RCC 7860 (cell line): ENCODE measurements at places on chromosomes 7 and 10.

GRCh38 chr7:78585980-78586379, 787.4 kb downstream of the PHTF2 start:
- DNase-seq, result no peak

- no peak for DNase-seq
Measured at GRCh38 chr7:2655870-2656614, 24.3 kb downstream of the TTYH3 start.

DNA sequence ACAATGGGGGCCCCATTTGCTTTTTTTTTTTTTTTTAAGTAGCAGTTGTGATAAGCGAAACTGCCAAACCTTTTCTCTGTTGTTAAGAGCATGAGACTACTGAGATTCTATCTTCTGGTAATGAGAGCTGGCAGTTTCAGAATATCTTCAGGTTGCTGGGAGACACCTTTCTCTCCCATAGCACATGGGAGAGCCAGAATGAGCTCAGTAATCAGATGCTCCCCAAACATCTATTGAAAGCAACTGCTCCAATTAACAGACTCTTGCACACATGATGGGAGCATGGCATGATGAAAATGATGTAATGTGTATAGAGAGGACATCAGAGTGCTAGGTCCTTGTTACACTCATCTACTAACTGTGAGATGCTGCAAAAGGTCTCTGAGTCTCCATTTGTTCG, 18.8 kb downstream of the MYO3A start:
- DNase-seq, result no peak

DNA sequence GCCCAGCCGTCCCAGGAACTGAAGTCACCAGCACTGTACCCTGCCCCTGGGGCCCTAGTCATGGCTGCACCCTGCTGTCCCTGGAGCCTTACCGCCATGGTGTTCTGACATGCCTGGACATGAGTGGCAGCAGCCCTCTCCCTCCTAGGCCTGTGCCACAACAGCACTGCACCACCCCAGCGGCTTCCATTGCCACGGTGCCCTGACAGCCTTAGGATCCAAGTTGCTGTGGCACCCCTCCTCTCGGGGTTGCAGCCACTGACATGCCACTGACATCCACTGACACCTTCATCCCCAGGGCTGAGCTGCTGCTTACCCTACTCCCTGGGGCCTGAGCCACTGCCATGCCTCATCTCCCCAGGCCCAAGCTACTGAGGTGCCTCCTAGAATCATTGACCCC, 39.6 kb upstream of the SHH start:
- no peak for DNase-seq

DNA sequence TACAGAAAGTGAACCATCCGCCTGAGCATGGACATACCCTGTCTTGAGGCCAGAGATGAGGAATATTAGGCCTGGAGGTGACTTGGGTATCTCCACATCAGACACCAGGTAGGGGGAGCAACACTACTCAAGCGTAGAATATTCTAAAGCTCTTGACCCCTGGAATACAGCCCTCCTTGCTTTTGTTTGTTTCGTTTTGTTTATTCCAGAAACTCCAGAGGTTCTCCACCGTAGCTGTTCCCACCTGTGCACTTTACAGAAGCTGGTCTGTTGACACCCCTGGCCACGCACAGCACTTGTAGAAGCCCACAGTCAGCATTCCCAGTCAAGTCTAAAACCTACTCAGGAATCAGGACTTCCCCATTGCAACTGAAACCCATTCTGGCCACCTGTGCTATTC, 139.6 kb upstream of the NEBL start:
- no peak for DNase-seq

- peak; percentile 31 for DNase-seq
Measured at GRCh38 chr7:65554-65953, 126.8 kb upstream of the FAM20C start.

- DNase-seq, result no peak
Measured at GRCh38 chr10:62073429-62073828, 171.9 kb downstream of the ARID5B start.

- peak; percentile 85 for DNase-seq
Measured at GRCh38 chr10:17238445-17239291, 10.6 kb downstream of the VIM start.

DNA sequence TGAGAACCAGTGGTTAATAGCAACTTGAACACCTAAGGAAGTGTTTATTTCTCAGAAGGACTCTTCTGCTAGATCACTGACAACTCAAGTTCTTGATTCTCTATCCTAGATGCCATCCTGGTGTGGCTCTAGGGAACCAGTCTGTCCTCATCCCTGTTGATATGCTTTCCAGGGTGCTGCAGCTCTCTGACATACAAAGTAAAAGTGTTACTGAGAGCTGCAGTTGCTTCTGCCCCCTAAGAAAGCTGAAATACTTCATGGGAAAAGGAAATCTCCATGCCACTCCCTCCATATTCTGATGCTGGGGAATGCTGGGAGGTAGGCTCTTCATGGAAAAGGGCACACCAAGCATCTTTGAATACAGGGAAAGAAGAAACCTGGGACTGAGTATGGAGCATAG, 168.1 kb downstream of the KLF6 start:
- DNase-seq, result no peak

DNA sequence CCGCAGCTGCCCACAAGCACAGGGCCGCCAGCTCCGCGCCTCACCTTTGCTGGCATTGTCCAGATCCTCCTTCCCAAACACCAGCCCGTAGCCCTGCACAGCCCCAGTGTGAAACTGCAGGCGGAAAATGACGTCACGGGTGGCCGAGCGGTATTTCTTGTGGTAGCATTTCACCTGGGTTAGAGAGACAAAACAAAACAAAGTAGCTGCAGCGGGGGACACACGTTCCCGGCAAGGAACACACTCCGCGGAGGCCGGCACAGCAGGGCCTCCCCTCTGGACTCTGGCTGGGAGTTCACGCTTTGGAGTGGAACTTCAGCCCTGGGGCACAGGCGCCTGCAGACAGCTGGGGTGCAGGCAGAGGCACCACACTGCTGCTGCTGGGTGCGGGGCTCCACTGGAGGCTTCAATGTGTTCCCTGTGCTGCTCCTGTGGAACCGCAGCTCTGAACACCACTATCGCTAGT, 181.1 kb downstream of the TNS3 start:
- DNase-seq, result no peak

- no peak for DNase-seq
Measured at GRCh38 chr7:133294234-133294633, 41.4 kb downstream of the EXOC4 start.

DNA sequence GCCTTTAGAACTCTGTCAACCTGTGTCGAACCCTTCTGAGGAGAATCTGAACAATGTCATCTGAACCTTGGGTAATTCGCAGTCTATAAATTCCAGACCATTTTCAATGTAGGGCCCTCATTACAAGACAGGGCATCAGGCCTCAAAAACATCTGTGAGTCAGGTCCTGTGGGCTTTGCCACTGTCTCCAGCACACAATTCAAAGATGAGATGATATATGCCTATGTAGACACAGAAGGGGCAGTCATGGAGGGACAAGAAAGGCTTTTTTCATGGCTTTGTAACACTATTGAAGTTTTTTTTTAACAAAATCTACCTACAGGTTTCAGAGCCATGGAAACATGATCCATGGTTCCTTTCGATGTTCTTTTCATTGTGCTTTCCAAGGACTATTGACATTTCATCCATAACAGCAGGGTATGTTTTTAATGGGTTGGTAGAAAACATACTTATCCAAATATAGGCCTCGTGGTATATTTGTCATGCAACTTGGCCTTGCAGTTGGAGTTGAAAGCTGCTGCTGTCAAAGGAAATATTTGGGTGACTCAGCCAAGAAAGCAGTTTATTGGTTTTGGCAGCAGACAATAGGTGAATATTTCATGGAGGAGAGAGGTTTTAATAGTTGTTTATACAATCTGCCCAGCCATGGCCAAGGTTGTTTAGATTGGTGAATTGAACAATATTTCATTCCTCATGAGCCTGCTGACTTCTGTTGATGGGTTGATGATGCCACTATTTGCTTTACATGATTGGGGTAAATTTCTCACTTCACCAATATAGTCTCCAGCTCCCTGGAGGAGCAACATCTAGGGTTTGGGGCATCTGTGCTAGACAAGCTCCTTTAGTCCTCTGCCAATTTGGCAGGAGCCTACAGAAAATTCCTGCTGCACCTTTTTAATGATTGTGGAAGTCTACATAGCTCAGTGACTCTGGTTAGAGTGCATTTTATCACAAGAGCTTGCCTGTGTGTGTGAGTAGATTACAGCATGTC, 158.4 kb upstream of the TMEM72 start:
- DNase-seq, result no peak

GRCh38 chr10:37713642-37714041, 143.8 kb downstream of the ZNF248 start:
- no peak for DNase-seq

GRCh38 chr7:34752929-34753328, 94.9 kb downstream of the NPSR1 start:
- no peak for DNase-seq

DNA sequence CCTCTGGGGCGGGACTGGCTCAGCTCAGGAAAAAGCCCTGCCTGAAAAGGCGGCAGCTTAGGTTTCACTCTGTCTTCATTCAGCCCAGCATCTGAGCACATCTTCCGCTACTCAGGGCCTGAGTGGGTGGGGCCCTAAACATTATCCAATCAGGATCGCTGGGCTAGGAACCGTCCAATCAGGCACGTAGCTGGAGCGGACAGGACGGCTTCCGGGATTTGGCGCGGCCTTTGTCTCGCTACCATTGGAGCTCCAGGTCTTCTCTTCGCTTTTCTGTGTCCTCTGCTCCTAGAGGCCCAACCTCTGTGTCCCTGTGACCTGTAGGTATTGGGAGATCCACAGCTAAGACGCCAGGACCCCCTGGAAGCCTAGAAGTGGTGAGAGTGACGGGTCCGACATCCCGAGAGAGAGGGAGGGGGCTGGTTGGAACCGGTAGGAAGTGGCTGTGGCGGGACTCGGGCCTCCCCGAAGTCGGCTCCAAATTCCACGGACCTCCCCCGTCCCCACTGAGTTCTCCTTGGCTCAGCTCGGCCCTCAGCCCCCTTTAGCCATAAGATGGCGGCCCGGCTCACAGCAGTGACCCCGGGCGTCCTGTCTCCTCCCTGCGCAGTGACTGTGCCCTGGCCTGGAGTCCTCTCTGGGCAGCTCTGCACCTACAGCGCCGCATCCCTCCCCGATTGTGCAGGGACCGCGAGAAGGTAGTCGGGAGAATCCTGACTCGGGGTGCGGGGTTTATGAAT, 99.1 kb downstream of the ZNF680 start:
- no peak for DNase-seq
